ENCODE measurements at places on chromosomes 1 and 21. TPM values are rescaled to one million over a fixed set of nuclear protein-coding genes. Genes with fewer than 3 reads are reported as not detected.

RHOU gene
- total RNA-seq: 0.82 TPM

CSRP1 gene
- 36.9 TPM for total RNA-seq

DNA sequence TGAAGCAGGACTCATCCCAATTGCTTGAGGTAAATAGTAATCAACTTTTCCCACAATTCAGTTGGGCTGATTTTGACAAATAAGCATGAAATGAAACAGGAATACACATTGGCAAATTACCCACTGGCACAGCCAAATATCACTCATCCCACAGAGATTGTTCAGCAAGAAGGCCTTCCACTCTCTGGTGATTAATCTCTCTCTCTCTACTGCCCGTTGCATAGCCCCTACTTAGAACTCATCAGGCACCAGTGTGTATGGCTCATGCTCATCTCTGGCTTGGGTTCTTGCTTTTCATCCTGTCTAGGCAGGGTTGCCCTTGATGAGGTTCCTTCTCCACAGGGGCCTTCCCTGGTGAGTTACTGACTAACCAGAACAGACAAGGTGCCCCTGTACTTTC, 1.1 kb downstream of the BSDC1 start:
- no peak for DNase-seq

DNA sequence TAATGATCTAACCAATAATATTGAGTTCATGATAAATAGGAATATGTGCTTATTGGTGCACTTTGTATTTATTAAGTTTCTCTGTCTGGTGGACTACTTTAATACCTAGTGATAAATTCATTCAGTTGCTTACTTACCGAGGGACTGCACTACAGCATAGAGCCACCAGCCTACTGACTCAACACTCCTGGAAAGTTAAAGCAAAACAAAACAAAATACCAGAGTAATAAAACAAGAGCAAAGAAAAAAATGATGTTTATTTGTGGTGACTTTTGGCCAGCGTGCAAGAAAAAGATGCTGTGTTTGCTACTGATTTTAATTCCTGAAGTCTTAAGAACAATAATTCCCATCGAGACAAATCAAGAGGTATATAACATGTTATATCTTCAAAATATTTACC, 586.3 kb downstream of the PLA2G4A start:
- no peak for DNase-seq

GRCh38 chr1:37473431-37474045, 842 bp upstream of the ZC3H12A start:
- peak; percentile 43 for DNase-seq

GRCh38 chr1:89833183-89834082, 12.6 kb downstream of the LRRC8D start:
- no peak for DNase-seq
